ENCODE measurements at places on chromosomes 4 and X.

GRCh38 chrX:3963980-3964379, 250.5 kb upstream of the PRKX start:
- no peak for DNase-seq

DNA sequence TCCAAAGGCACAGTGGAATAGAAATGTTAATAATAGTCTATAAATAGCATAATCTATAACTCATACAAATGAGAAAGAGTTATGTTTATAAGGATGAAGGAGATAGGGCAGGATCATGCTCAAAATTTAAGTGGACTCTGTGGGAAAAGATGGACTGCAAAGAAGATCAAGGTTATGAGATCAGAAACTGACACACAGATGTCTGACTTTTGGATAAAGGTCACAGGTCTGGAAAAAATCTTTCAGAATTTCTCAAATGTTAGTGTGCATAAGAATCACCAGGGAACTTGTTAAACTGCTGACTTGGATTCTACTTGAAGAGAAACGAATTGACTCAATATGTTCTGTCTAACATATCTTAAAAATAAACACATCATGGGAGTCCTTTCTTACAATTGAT, 104.1 kb downstream of the FSTL5 start:
- DNase-seq = no peak

GRCh38 chr4:178448372-178449035, 1006.3 kb upstream of the AGA start:
- no peak for DNase-seq

- DNase-seq = no peak
Measured at GRCh38 chr4:151256134-151256533, 20.8 kb upstream of the PRSS48 start.

Measured in NCI-H2029 (cell line).